ENCODE measurements at places on chromosomes 7 and 10. TPM values are rescaled to one million over a fixed set of nuclear protein-coding genes. Genes with fewer than 3 reads are reported as not detected.

Gene ANXA8L1
- total RNA-seq, result not detected

Gene CTNNA3
- total RNA-seq, result not detected

Gene FAM237B
- total RNA-seq, result not detected

Gene ELMO1
- total RNA-seq, result 106 TPM

Gene TPST1
- total RNA-seq, result 0.84 TPM

Gene HOXA5
- not detected for total RNA-seq

Gene TMEM196
- not detected for total RNA-seq

Gene BAMBI
- not detected for total RNA-seq

Gene PCDH15
- total RNA-seq, result not detected

Gene PODXL
- 1.8 TPM for total RNA-seq

Gene AQP1
- total RNA-seq, result 0.08 TPM

Gene DLX5
- total RNA-seq, result not detected

Gene GRB10
- 1.1 TPM for total RNA-seq

Gene KBTBD2
- total RNA-seq, result 50.8 TPM

Gene GATA3
- 25.2 TPM for total RNA-seq

Gene SPDYE5
- 0.24 TPM for total RNA-seq

Gene OR6V1
- total RNA-seq, result not detected

Gene VSTM2A
- not detected for total RNA-seq

Gene GARS1
- total RNA-seq, result 222 TPM

Data from activated T-helper 17 cell treated with anti-CD3 and anti-CD28 coated beads, Interleukin-2, amount 50 U/mL, for 72 hours (primary cell).